ENCODE measurements at places on chromosomes 3 and 15.

DNA sequence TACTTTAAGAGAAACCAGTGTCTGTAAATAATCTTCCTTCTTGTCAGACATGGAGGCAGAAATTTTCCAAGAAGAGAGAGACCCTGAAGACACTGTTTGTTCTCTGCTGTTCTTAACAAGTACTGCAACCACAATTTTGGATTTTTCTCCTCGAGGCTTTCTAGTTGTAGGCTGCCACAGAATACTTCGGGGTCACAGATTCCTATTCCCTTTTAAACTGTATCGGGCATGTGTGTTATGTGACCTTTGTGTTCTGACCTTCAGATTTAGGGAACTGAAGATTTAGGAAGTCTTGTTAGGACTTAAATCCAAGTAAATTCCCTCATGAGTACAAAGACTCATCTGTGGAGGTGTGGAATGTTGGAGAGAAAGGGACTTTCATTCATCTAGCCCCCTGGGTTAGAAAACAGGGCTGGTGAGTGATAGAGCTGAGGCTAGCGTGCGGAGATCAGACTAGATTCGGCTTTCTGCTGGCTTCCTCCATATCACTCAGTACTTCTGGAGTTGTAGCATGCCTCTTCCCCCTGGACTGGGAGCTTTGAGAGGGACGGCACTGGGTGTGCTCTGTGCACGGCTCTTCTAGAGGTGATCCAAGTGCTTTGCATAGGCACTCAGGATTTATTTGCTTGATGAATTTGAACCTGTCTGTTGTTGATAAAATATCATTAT lies 237.0 kb downstream of the LPP start:
- no peak for DNase-seq

- no peak for DNase-seq
Measured at GRCh38 chr15:77097921-77098320, 27.0 kb upstream of the TSPAN3 start.

GRCh38 chr15:60695713-60696522 lies 217.0 kb upstream of the ICE2 start:
- DNase-seq: peak; percentile 81

DNA sequence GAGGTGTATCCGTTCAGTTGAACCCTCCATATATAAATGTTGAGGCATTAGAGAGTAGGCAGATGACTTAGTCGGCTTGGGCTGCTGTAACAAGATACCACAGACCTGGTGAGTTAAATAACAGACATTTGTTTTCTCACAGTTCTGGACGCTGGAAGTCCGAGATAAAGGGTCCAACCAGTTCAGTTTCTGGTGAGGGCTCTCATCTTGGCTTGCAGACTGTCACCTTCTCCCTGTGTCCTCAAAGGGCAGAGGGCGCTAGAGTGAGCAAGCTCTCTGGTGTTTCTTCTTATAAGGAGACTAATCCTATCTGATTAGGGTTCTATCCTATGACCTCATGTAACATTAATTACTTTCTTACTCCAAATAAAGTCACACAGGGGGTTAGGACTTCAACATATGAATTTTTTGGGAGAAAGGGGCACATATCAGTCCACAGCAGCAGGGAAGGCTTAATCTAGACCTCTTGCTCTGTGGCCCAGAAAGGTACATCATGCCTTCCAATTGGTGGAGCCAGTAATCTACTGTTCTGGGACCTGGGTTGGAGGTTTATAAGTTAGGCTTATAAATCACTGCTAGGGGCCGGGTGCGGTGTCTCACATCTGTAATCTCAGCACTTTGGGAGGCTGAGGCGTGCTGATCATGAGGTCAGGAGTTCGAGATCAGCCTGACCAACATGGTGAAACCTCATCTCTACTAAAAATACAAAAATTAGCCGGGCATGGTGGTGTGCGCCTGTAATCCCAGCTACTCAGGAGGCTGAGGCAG lies 26.3 kb upstream of the SLC28A2 start:
- DNase-seq: no peak

- DNase-seq: no peak
Measured at GRCh38 chr3:171986176-171986575, 53.2 kb upstream of the FNDC3B start.

GRCh38 chr3:194938845-194939531 lies 253.3 kb downstream of the FAM43A start:
- no peak for DNase-seq

GRCh38 chr3:61182662-61183061 lies 68.6 kb downstream of the FHIT start:
- no peak for DNase-seq

DNA sequence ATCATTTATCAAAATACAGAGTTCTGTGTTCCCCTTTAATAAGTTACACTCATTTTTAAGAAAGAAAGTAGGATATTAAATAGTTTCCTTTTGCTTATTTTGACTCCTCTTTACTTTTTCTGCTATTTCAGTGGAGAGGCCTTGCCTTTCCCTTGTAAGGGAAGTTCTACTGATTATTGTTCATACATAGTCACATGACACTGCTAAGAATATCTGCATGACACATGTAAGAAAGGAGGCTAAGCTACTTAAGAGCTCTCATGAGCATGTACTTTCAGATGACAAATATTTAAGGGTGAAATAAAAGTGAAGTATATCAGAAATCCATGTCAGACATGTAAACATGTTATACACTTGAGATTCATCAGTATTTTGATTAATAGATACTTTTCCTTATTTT lies 39.0 kb downstream of the MYRIP start:
- DNase-seq: no peak

- no peak for DNase-seq
Measured at GRCh38 chr3:157999246-157999645, 107.0 kb downstream of the SHOX2 start.

- no peak for DNase-seq
Measured at GRCh38 chr3:4745235-4745610, 234.0 kb upstream of the BHLHE40 start.

GRCh38 chr3:101253396-101253795 lies 67.0 kb downstream of the IMPG2 start:
- no peak for DNase-seq

DNA sequence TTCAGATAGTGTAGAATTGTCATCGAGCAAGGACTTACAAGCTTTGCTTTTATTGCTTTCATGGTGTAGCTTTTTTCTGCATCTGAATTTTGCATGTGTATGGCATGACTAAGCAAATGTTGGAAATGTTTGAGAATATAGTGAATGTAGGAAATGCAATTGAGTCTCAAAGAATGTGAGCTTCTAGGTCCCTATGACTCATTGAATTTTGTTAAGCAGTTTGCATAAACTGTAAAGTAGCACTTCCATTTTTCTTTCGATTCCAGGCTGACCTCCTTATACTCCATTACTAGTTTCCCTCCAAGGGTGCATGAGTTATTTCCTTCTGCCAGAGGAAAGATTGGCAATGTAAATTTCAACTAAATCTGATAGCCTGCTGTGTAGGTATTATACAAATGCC lies 619.2 kb downstream of the DIPK2A start:
- DNase-seq: no peak

- DNase-seq: peak; percentile 67
Measured at GRCh38 chr3:133663569-133664313, 2.0 kb upstream of the TOPBP1 start.

- no peak for DNase-seq
Measured at GRCh38 chr3:17972959-17973906, 230.8 kb upstream of the TBC1D5 start.

- DNase-seq: no peak
Measured at GRCh38 chr3:111881480-111881879, 22.4 kb downstream of the PHLDB2 start.

DNA sequence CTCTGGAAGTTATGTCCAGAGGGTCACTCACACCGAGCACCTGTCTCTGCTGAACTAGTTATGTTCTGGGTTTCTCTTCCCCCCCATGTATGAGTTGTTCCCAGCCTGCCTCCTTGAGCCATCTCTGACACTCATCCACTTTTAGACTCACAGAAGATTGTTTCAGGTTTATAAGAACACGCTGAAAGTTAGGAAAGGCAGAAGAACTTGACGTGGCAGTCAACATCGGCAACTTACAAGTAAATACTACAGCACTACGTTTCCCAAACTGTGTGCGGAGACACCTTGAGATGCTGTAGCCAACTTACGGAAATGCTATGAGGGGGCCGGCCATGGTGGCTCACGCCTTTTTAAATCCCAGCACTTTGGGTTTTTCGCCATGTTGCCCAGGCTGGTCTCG lies 318.0 kb downstream of the ZNF621 start:
- DNase-seq: no peak

- DNase-seq: no peak
Measured at GRCh38 chr3:141045849-141046248, 5.3 kb upstream of the SPSB4 start.

GRCh38 chr3:64213224-64213878 lies 11.9 kb downstream of the PRICKLE2 start:
- no peak for DNase-seq

- DNase-seq: no peak
Measured at GRCh38 chr3:188360364-188360881, 206.5 kb downstream of the LPP start.

- no peak for DNase-seq
Measured at GRCh38 chr3:78268716-78269668, 1229.1 kb downstream of the ROBO2 start.

DNA sequence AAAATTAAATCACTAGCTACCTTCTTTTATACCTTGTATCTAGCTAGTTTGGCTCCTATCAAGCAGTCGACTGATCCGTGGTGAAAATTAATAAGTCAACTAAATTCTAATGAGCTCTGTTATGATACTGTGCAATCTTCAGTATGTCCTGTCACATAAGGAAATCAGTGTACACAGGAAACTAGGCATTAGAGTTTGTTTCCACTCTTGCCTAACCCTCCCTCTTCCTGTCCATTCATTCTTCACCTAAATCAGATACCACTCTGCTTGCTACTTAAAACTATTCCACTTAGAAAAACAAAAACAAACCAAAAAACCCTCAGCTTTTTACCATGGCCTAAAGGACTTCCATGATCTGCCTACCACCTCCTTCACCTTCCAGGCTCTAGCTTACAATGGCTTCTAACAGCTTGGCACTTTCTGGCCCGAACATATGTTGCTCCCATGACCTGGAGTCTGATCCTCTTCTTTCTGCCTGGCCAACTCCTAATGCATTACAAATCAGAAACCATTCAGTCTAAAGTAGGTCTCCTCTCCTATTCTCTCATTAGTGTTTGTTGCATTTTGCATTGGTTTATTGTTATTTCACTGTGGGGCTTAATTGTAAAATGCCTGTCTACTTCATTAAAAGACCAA lies 7.9 kb downstream of the RFC4 start:
- no peak for DNase-seq

- no peak for DNase-seq
Measured at GRCh38 chr3:43106293-43106628, 382 bp upstream of the POMGNT2 start.

DNA sequence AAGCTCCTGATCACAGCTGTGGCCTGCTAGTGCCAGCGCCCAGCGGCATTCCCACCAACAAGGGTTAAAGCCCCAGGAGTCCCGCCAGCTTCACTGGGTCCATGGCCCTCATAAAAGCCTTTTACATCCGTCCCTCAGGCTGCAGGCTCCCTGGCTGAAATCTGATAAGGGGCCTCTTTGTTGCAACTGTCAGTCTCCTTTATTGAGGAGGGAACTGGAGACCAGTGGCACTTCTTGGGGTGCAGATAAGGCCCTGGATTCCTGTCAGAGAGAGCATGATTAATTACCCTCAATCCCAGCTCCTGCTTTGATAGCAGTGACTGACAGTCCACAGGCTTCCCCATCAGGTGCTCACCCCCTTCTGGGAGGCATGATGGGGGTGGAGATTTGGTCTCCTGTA lies 30.9 kb upstream of the CLK3 start:
- DNase-seq: no peak

DNA sequence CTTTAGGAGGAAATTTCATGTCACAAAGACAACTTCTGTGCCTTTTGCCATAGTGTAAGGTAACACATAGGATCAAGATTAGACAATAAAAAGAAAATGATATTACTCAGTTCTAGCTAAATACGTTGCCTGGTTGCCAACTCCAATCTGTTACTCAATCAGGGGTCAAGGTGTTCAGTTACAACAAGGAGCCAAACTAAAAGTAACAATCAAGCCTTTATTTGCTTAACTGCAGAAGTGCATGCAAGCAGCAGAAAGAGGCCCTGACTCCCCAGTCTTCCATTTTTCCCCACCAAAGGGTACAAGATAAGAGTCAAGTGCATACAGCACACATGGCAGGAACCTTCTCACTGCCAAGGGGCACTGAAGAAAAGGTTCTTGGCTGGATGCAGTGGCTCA lies 28.3 kb upstream of the PPP4R2 start:
- DNase-seq: no peak

DNA sequence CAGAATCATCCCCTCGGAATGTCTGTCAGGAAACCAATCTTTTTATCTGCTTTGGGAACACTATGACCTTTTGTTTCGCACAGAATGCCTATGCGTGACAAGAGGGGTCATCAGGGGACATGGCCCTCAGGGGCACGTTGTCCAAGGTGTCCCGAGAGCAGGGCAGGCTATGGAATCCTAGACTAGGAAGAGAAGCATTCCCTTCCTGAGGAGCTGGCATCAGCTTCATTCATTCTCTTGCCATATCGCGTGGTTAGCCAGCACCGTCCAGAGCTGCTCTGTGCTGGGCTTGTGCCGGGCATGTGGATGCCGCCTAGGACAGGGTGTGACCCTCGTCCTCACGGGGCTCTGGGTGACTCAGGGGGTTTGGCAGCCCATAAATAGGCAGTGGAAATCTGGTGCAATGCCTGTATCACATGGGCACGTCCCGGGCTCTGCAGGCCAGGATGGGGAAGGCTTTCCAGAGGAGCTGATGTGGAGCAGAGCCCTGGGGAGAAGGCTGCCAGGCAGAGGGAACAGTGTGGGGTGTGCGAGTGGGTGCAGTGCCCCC lies 117.8 kb downstream of the TMEM266 start:
- no peak for DNase-seq

DNA sequence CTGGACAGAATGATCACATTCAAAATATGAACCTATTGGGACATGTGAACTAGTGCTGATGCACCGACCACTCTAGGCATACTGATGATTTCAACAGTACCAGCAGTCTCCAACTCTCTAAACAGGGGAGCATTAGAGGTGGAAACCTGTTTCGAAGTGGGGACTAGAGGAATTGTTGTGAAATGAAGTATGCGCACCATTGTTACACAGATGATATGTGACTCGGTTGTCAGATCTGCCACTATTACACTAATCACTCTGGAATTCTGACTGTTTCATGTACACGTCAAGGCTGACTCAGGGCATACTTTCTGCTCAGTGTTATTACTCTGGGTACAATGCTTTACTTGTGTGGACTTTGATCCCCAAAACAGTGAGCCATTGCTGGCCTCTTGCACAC lies 198.2 kb upstream of the UBE2E2 start:
- no peak for DNase-seq

DNA sequence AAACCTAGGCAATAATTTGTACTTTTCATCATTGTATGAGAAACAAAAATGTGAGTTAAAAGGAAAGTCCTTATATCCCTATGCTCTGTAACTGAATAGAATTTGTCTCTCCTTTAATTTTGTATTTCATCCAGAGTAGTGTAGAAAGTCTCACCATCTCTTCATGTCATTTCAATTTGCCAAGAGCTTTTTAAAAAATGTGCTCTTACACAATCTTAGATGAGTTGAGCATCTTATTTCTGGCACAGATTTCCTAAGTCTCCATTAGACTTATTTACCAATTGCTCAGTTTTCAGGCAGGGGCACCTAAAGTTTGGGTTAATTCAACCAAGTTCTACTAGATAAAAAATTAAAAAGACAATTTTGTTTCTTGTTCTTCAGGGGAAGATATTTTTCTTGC lies 201.5 kb upstream of the RBMS3 start:
- no peak for DNase-seq

Data from CD4-positive, alpha-beta T cell treated with Interleukin-4 for 4 hours (primary cell).